HFFc6 (cell line): ENCODE measurements at places on chromosomes 5 and 9. TPM values are rescaled to one million over a fixed set of nuclear protein-coding genes. Genes with fewer than 3 reads are reported as not detected.

DNA sequence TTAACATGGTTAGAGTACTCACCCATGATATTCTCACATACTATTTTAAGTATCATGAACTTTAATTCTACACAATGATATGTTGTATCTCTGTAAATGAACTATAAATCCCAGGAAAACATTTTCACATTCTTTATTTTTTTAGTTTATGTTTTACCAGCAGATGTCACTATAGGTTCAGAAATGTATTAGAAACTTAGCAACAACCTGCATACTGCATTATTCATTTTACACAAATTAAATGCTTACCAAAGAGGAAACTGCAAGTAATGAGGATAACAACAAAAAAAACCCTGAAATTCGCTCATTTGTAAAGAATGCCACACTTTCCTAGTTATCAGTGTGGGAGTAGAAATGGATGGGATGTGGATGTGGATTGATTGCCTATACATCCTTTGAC is 217.5 kb upstream of the OTULINL start:
- DNase-seq: no peak

GRCh38 chr5:117893211-117893610 is 1095.1 kb downstream of the DTWD2 start:
- no peak for DNase-seq

DNA sequence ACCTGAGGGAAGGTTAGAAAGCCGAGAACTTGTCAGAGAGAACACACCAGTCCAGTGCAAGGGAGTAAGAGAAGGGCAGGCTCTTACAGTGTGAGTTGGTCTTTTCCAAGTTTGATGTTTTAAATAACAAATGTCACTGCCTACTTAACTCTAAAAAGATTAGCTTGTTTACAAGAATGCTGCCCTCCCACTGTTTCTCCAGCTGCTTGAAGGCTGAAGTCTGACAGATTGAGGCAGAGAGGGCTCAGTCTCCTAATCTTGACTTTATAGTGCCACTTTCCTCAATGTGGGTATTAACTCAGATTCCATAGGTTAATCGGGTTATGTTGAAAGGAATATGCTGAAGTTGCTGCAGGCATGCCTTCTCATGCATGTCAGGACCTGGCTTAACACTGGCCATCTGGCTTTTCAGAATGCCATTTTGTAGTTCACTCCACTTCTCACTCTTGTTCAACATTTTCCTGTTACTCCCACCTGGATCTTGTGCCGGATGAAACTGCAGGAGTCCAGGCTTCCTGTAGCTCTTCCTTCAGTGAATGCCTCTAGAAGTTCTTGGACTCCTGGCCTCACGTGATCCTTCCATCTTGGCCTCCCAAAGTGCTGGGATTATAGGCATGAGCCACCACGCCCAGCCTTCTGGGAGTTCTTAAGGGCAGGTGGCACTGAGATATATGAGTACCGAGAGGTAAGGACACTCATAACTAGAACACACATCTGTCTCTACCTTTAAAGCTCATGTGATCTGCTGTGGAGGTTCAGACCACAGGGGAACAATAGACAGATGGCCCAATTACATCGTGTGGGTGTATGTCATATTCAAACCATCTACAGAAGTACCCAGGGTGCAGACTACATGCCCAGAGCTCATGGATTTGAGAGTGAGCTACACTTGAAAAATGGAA is 249.7 kb downstream of the ARHGAP26 start:
- no peak for DNase-seq

- no peak for DNase-seq
Observed at GRCh38 chr5:66558560-66558959, 37.6 kb upstream of the MAST4 start.

DNA sequence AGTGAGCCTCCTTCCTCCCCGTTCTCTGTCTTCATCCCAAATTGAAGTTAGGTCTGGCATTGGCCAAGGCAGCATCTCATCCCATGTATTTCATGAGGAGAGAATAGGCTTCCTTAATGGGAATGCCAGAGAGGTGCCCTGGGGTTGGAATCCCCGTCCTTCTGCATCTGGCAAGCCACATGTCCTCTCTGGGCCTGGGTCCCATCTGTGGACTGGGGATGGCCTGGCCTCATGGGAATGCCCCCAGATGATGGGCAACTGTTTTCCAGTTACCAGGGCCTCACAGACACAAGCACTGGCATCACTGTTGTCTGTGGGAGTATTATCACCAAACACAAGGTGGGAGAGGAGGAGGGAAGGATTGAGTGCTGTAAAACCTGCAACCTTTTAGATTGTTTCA is 153.9 kb downstream of the FSTL4 start:
- DNase-seq: no peak

- DNase-seq: no peak
Observed at GRCh38 chr9:137956688-137957385, 79.3 kb downstream of the CACNA1B start.

DNA sequence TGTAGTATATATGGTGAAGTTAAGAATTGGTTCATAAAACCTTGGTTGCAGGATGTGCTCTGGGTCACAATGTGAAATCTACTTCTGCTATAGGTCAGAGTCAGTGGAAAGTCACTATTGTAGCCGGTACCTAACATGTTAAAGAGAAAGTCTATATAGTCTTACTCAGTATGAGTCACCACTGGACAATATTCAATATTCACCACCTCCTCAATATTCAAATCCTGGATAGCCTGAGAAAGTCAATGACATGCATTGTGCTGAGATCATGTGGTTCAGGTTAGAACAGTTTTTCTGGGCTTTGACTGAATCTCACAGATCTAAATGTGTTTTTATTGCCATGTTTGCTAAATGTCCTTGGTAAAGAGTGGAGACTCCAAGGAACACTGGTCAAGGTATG is 108.8 kb downstream of the HMHB1 start:
- DNase-seq: peak; percentile 9

DNA sequence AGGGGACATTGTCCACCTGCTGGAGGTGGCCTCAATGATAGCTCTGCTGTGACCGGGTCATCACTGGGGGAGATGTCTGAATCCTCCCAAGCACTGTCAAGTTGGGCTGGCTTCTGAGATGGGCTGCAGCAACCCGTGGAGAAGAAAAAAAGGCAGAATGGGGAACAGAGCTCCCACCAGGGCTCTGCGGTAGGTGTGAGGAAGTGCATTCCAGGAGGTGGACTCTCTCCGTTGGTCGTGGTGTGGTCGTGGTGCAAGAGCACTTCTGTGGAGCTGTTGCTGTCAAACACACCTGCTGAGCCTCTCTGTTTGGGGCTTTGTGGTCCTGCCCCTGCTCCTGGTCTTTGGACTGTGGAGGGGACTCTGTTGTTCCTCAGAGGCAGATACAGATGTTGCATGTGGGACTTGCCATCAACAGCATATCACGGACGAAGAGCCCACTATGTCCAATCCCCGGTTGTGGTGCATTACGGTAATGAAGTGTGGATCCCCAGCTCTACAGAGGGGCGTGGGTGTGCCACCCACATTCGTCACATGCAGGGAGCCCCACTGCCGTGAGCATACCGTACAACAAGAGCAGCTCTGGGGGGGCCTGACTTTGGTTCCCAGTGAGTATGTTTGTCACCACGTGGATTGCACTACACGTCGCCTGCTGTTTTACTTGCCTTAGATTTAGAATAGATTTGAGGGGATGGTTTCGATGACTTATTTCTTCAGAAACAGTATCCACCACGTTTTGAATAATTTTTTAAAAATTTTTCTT is 36.0 kb upstream of the PITX1 start:
- no peak for DNase-seq

DNA sequence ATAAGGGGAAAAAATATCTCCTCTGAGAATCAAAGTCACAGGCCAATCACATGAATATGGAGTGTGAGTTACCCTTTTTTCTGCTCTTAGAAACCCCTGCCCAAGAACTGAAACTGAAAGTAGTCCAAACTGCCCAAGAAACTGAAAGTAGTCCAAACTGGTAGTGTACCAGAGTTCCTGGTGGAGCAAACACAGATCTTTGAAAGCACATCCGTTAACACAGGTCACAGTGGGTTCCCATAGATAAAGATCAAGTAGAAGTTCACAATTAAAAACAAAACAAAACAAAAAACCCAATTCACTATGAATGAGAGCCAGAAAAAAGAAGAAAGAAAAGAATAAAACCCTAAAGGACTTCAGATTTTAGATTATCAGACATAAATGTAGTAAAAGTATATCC is 332.4 kb upstream of the EFNA5 start:
- DNase-seq: peak; percentile 4

DNA sequence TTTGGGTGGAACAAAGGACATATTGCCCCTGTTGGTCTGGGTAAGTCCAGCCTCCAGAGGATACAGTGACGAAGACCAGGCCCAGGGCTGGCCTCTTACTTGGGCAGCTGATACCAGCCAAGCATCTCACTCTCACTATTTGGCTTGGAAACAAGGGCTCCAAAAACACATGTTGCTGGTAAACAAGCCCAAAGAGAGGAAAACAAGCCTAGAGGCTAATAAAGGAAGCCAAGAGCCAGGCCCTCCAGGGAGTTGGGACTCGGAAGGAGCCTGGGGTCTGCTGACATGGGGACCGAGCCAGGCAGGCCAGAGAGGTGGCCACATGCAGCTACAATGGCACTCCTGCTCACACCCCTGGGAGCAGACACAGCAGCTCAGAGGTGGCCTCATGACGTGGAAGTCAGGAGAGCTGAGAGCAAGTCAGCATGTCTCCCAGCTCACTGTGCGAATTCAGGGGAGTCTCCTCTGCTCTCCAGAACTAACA is 5.7 kb downstream of the SPARC start:
- DNase-seq: no peak

- no peak for DNase-seq
Observed at GRCh38 chr5:78253201-78253600, 41.3 kb downstream of the AP3B1 start.

DNA sequence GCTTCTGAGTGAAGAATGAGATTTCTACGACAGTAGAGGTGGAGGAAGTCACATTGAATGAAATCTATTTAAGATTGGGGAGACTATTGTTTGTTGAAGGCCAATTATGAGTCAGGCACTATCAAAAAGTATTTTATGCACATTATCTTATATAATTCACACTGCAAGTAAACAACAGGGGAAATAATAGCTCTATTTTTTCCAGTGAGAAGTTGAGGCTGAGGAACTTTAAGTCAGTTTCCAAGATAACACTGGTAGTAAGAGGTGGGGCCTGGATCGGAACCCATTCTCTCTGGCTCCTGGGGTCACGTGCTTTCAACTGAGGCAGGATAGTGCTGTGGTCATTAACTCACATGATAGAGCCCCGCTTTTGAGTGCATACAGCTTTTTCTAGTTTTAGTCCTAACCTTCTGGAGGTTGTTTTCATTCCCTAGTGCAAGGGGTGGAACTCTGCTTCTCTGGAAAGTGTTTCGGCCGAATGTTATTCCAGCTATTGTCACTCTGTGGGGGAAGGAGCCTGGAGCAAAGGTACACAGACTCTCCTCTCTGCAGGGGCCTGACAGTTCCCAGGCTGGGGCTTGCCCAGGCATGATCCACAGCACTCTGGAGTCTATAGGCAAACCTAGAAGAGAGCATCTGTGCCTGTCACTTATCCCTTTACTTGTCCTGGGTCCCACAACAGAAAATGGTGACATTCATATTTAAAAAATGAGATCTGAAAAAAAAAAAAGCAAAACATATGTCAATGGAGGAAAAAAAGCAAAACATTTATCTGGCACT is 352.4 kb upstream of the ACTBL2 start:
- DNase-seq: no peak

DNA sequence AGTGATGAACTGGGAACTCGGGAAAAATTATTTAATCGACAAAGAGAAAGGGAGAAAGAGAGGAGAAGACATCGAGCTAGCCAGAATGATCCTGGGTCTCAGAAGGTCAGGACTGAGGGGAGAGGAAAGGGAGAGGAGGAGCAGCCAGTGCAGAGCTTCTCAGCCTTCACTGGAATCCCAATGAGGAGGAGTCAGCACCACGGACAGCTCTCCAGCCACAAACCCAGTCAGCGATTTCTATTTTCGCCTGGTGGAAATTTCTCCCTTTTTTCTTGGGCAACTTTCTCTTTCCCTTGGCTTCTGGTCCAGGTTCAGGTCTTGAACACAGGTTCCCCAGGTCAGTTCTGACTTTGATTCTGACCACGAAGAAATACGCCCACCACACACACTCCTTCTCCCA is 1.6 kb upstream of the BRINP1 start:
- DNase-seq: no peak

GRCh38 chr9:75147638-75148037 is 59.3 kb downstream of the OSTF1 start:
- DNase-seq: no peak

DNA sequence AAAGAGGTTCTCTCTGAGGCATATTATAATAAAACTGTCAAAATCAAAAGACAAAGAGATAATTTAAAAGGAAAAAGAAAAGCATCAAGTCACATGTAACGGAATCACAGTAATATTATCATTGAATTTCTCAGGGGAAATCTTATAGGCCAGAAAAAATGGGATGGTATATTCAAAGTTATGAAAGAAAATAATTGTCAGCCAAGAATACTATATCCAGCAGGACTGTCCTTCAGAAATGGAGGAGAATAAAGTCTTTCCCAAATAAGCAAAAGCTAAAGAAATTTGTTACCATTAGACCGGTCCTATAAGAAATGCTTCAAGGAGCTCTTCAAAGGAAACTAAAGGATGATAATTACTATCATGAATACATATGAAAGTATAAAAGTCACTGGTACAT is 342.0 kb upstream of the GRAMD2B start:
- DNase-seq: no peak

DNA sequence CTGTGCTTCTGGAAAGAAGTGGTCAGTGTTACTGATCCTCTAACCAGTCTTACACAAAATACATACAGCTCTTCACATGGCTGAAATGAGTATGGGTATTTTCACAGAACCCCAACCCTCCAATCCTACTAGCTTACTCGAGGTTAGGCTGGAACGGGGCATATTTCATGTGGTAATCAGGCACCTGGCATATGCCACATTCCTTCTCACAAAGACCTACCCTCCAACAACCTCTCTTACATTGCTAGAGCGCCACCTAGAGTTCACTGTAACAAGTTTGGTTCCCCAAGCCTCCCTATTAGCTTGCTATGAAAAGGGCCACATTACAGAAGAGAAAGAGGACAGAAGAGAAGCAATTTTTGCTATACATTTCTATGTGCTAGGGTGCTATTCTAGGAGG is 597.3 kb downstream of the PRELID2 start:
- peak; percentile 27 for DNase-seq

DNA sequence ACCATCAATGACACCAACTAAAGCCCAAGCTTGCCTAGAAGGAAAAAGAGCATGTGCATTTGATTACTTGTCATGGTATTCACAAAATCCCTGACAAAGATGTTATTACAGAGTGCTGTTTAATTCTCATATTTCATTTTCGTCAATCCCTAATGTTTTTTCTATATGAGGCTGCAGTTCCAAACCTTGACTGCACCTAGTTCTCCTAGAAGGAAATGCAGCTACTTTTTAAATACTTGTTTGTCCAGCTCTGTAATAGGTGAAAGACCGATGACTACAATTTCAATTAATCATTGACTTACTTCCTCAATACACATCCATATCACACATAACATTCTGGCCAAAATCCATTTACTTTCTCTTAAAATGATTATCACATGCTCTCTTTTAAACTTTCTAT is 28.1 kb downstream of the CEMIP2 start:
- no peak for DNase-seq

SH3TC2 gene
- total RNA-seq: 9.1 to 9.3 TPM (median 9.2 TPM) in 3 replicates

TMEM252 gene
- total RNA-seq: not detected in 3 replicates

SCGB3A2 gene
- not detected in 3 replicates for total RNA-seq

IL33 gene
- 0.35 TPM in 1 of 3 replicates, not detected in the others for total RNA-seq

ROR2 gene
- total RNA-seq: 0.09 to 0.11 TPM in 2 of 3 replicates, not detected in the other

NFIB gene
- total RNA-seq: 0.69 to 4.9 TPM (median 1.5 TPM) in 3 replicates

NAIP gene
- 0.12 to 0.30 TPM (median 0.16 TPM) in 3 replicates for total RNA-seq
